ENCODE measurements at places on chromosomes 4 and X.

GRCh38 chr4:4687100-4687499 lies 145.3 kb upstream of the STX18 start:
- no peak for DNase-seq

GRCh38 chr4:109160494-109160893 lies 142.0 kb downstream of the COL25A1 start:
- no peak for DNase-seq

DNA sequence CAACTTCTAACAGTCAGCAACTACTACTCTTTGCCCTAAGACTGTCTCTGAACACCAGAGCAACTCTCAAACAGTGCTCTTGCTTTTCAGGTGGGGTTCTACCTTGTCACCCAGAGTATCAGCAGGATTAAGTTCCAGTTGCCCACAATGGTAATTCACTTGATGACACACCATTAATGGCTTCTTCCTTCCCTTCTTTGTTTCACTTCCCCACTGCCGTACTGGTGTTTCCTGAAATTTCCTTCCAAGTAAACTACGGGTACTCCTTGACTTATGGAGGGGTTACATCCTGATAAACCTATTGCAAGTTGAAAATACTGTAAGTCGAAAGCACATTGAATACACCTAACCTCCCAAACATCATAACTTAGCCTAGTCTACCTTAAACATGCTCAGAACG lies 36.6 kb upstream of the PDK3 start:
- DNase-seq, result no peak

- DNase-seq, result no peak
These were observed 48.6 kb upstream of the ETNPPL start for GRCh38 chr4:108811486-108811885.

DNA sequence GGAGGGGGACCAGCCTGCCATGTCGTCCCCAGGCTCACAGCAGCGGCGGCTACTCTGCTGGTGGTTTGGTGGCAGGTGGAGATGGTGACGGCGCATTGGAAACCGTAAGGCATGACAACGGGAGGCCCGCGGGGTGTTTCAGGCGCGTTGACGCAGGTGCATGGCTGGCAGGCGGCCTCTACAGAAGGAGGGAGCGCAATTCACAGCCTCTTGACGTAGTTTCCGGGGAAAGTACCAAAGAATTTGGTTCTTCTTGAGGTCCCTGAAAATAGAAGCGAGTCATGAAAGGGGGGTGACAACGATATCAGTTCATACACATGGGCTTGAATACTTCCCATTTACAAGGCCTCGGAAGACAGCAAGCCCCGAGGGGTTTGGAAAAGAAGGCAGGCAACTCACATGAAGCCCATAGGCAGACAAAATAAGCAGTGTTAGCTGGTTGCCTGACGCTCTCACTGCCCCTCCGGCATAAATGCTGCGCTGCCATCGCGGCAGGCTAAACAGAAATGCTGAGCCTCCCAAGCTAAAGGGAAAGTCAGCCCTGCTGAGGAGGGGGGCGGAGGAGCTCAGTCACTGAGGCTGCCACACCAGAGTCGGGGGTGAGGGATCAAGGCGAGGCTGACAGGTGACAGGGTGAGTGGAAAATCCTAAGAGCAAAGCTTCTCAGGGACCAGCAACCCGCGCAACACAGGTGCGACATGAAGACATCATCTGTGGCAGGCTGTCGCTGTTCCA lies 52.3 kb upstream of the PDLIM3 start:
- DNase-seq, result peak; percentile 6

- no peak for DNase-seq
These were observed 99.0 kb upstream of the TRPC3 start for GRCh38 chr4:122050841-122051240.

DNA sequence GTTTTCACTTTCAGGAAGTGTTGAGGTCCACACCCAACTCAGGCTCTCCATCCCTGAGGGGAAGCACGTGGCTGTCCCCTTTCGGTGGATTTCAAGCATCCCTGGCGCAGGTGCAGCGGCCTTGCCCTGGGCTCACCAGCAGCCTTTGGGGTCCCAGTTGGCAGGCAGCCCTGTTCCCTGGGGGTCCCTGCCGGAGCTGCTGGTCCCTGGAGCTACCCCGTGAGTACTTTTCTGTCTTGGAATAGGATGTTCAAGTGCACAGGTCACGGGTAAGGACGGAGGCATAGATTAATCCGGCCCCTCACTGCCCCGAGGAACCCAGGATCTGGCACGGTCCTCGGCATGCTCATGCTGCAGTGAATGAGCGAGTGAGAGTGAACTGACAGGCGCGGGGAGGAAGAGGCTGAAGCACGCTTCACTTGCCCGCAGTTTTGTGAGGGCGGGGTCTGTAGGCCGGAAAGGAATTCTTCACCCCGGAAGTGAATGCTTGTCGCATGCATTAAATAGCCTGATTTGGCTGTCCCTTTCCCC lies 117.2 kb upstream of the FAT1 start:
- no peak for DNase-seq

GRCh38 chrX:148871422-148872160 lies 371.2 kb downstream of the AFF2 start:
- DNase-seq, result peak; percentile 56

DNA sequence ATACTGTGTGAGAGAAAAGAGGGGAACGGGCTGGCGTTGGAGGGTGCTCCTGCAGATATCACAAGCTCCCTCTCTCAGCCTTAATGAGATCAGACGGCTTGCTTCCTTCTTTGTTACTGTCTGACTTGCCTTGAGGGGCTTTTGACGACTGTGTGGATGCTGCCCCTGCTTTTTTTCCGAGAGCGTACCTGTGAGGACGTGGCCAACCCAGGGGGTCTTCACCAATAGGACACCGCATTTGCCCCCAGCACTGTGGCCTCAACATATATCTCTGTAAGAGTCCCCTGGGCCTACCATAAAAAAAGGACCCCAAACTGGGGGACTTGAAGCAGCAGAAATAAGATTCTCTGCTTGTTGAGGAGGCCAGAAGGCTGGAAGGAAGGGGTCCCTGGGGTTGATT lies 143.9 kb downstream of the SHOX start:
- no peak for DNase-seq

- DNase-seq, result no peak
These were observed 147.2 kb downstream of the RNF150 start for GRCh38 chr4:140986045-140986444.

All from fibroblast of villous mesenchyme (primary cell).